ENCODE measurements at places on chromosomes 6 and 20. TPM values are rescaled to one million over a fixed set of nuclear protein-coding genes. Genes with fewer than 3 reads are reported as not detected.
A peak's percentile ranks its signal among the peaks of the same experiment; 100 is the strongest.

- H3K36me3 ChIP-seq = no peaks in the 10 kb centered on the region
- no peak overlapping the region for H3K4me3 ChIP-seq
- no peaks in the 10 kb centered on the region for H3K4me1 ChIP-seq
- no peak for DNase-seq
Observed at GRCh38 chr6:131164506-131164905, 29.2 kb downstream of the AKAP7 start.

GRCh38 chr20:62485062-62485700 lies 9.4 kb upstream of the GATA5 start:
- H3K4me1 ChIP-seq = peaks cover 4% of the 10 kb centered on the region
- no peak overlapping the region for H3K4me3 ChIP-seq
- DNase-seq = no peak
- no peak overlapping the region for H3K27ac ChIP-seq

DNA sequence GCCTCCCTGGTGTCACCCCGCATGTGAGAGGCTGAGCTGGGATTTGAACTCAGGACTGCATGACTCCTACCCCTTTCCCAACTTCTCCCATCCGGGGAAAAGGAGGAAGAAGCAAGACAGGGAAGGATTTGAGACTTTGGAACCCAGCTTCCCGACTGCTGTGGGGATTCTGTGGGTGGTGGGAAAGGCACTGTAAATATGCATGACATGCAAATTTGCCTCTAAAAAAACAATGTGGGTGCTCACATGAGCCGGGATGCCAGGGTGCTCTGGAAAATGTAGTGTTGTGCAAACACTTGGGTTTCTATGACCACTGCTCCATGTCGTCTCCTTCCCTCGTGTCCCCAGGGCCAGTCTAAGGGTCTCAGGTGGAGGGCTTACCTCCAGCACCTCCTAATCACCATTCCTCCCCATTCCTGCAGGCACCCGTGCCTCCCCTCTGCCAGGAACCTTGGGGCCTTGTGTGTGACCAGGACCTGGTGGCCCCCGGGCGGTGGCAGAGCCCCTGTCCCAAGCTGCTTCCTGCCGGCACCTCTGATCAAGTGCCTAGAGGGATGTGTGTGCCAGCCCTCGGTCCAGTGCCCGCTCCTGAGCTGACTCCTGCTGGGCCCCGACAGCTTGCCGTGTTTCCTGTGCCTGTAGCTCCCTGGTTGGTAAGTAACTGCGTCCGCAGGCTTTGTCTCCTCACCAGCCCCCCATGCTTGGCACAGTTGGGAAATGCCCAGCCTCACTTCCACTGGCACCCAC lies 60.7 kb downstream of the DLGAP4 start:
- no peaks in the 10 kb centered on the region for H3K36me3 ChIP-seq
- peaks cover 3% of the 10 kb centered on the region for H3K27me3 ChIP-seq
- H3K27ac ChIP-seq = no peak overlapping the region
- no peak overlapping the region for H3K4me3 ChIP-seq

DNA sequence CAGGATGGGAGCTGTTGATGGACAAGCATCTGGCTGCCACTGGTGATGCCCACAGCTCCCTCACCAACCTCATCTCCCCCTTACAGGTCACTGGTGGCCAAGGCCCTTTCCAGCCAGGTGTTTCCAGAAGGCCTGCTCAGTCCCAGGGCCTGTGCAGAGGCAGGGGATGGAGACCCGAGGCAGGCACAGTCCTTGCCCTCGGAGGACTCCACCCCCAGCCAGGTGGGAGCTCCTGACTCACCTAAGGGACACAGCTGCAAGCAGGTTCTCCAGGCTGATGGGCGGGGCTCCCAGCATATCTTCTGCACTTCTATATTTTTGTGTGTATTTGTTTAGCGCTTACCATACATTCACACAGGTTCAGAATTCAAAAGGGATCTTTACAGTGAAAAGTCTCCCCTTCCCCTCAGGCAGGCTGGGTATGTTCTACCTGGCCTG lies 17.4 kb downstream of the PRPH2 start:
- no peaks in the 10 kb centered on the region for H3K36me3 ChIP-seq
- no peak overlapping the region for H3K27ac ChIP-seq
- H3K4me1 ChIP-seq = no peaks in the 10 kb centered on the region
- H3K27me3 ChIP-seq = no peaks in the 10 kb centered on the region
- no peak for DNase-seq

DNA sequence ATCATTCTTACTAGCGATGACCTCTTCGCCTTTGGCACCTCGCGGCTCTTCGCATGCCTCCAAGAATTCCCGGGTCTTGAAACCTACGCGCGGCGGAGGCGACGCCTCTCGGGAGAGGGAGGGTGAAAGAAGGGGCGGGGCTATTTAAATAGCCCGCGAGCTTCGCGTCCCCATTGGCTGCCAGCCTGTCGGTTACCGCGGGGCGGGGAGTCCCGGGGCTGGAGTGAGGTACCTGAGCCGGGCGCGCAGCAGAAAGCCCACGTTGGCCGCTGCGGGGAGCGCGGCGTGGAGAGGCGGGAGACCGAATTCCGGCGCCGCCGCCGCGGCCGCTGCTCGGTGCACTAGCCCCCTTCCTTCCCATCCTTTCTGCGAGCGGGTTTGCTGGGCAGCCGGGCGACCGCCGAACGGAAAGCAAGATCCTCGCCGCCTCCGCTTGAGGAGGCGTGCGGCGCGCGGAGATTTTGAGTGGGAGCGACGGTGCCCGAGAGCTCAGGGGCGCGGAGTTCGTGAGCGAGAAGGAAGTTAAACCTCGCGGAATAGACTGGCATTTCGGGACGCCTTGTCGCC lies at the start of gene BMP6:
BMP6 (plus strand) TSS at position 251 of the 567 bp plus-strand sequence. CDS start 857 bp downstream, outside the sequence.
- peaks cover 27% of the 10 kb centered on the region for H3K4me1 ChIP-seq
- H3K27me3 ChIP-seq = peaks cover 35% of the 10 kb centered on the region

- no peak overlapping the region for H3K27ac ChIP-seq
- no peak overlapping the region for H3K4me3 ChIP-seq
- DNase-seq = no peak
- H3K4me1 ChIP-seq = peaks cover 10% of the 10 kb centered on the region
Observed at GRCh38 chr6:15384901-15385300, 139.0 kb downstream of the JARID2 start.

DNA sequence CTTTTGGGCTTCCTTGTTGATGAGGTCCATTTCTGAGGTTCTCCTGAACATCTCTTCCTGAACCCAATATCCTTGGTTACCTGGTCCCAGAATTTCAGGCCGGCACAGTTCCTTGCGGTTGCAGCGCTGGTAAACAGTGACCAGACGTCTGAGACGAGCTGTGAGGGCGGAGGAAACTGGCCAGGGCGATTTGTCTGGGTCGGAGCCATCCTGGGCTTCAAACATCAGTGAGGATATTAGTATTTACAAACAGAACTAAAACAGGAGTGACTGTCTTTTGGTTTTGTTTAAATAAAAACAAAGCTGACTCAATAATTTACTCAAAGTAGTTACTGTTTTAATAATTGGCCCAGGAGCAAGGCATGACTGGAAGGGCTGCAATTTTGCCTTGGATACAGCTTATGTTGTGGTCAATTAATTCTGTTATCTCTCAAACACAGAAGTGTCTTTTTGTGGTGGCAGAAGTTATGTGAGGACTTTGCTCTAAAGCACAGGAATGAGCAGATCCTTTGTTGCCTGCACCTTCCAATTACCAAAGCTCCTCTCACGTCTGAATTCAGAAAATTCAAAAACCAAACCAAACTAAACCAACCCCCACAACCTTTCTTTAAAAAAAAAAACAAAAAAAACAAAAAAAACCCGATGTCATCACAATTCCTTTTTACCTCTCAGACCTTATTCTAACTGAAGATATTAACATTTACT lies 58.7 kb upstream of the EMILIN3 start:
- H3K27me3 ChIP-seq = no peaks in the 10 kb centered on the region
- no peak overlapping the region for H3K4me3 ChIP-seq
- H3K4me1 ChIP-seq = peaks cover 13% of the 10 kb centered on the region
- peaks cover 70% of the 10 kb centered on the region for H3K36me3 ChIP-seq

- H3K4me3 ChIP-seq = no peak overlapping the region
- no peaks in the 10 kb centered on the region for H3K27me3 ChIP-seq
- no peak for DNase-seq
Observed at GRCh38 chr6:151091571-151091970, 148.2 kb upstream of the AKAP12 start.

GRCh38 chr6:125533710-125534397 lies 215.6 kb upstream of the HEY2 start:
- no peak for DNase-seq
- H3K27ac ChIP-seq = no peak overlapping the region
- no peak overlapping the region for H3K4me3 ChIP-seq
- H3K27me3 ChIP-seq = peaks cover 6% of the 10 kb centered on the region

DNA sequence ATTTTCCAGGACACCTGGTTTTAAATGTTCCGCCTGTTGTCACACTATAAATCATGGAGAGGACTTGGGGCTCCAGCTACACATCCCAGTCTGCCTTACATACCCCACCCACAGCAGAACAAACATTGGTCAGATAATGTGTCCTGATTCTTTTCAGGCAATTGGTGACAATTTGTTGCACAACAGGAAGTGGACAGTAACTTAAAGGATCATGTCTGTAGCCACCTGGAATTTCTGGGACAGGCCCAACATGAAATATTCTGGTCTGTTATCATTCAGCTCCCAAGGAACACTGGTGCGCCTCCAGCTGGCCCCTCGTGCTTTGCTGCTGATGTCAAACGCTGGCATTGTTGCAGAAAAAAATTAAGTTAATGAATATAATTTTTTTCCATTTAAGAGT lies 117.2 kb downstream of the SOBP start:
- no peak overlapping the region for H3K4me3 ChIP-seq
- H3K36me3 ChIP-seq = no peaks in the 10 kb centered on the region
- no peak for DNase-seq
- no peak overlapping the region for H3K27ac ChIP-seq

GRCh38 chr6:93474733-93475179 lies 55.4 kb upstream of the EPHA7 start:
- no peaks in the 10 kb centered on the region for H3K4me1 ChIP-seq
- H3K27ac ChIP-seq = no peak overlapping the region
- no peak overlapping the region for H3K4me3 ChIP-seq
- no peaks in the 10 kb centered on the region for H3K36me3 ChIP-seq
- no peak for DNase-seq

DNA sequence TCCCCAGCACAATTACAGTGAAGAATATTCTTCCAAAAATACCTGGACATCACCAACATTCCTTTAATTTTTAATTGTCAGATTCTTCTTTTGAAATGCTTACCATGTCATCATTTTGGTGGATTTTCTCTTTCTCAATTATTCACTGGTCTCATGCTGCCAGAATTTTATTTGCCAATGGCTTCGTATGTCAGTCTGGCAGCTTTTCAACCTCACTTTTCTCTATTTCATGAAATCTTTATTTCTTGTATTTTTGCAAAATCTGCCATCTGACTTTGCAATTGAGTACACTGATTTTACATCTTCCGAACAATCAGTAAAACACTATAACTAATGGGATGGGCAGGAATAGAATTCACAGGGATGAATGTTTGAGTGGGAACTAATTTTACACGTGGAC lies 84.1 kb downstream of the BTBD9 start:
- H3K27ac ChIP-seq = no peak overlapping the region
- no peaks in the 10 kb centered on the region for H3K36me3 ChIP-seq
- no peak overlapping the region for H3K4me3 ChIP-seq
- no peaks in the 10 kb centered on the region for H3K4me1 ChIP-seq
- no peaks in the 10 kb centered on the region for H3K27me3 ChIP-seq

GRCh38 chr20:19706463-19706862 lies 51.6 kb upstream of the RIN2 start:
- no peaks in the 10 kb centered on the region for H3K27me3 ChIP-seq
- no peaks in the 10 kb centered on the region for H3K36me3 ChIP-seq
- H3K4me1 ChIP-seq = no peaks in the 10 kb centered on the region

GRCh38 chr20:2451939-2452732 lies 18.5 kb downstream of the SNRPB start:
- H3K36me3 ChIP-seq = no peaks in the 10 kb centered on the region
- H3K4me3 ChIP-seq = no peak overlapping the region
- H3K27me3 ChIP-seq = no peaks in the 10 kb centered on the region

- H3K4me3 ChIP-seq = no peak overlapping the region
- H3K27ac ChIP-seq = no peak overlapping the region
- DNase-seq = no peak
- H3K4me1 ChIP-seq = no peaks in the 10 kb centered on the region
Observed at GRCh38 chr6:88276331-88276730, 110.2 kb upstream of the CNR1 start.

GRCh38 chr20:53513168-53513488 lies 80.5 kb downstream of the ZNF217 start:
- H3K27ac ChIP-seq = no peak overlapping the region
- H3K4me1 ChIP-seq = no peaks in the 10 kb centered on the region
- no peak overlapping the region for H3K4me3 ChIP-seq
- no peak for DNase-seq
- H3K36me3 ChIP-seq = no peaks in the 10 kb centered on the region

- no peaks in the 10 kb centered on the region for H3K4me1 ChIP-seq
- no peak overlapping the region for H3K4me3 ChIP-seq
- no peak overlapping the region for H3K27ac ChIP-seq
- H3K36me3 ChIP-seq = no peaks in the 10 kb centered on the region
Observed at GRCh38 chr20:18087054-18087453, 29.3 kb upstream of the OVOL2 start.

DNA sequence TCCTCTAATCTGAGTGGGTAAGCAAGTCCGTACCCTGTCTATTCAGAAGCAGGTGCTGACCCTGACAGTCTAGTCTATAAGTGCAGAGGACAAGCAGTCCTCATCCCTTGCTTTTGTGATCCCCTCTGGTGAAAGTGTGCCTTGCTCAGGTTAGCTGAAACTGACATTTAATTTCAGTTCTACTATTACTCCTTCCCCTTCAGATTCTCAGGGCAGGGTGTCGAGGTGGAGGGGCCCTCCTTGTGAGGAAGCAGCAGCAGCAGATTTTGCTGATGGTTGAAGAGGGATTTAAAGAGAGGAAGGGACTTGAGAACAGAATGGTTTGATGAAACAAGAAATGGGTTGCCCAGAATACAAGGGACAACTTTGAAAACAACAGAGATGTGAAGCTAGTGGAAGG lies 309.3 kb downstream of the CLIC5 start:
- H3K36me3 ChIP-seq = no peaks in the 10 kb centered on the region
- no peak overlapping the region for H3K4me3 ChIP-seq
- H3K27ac ChIP-seq = no peak overlapping the region
- DNase-seq = peak; percentile 15
- no peaks in the 10 kb centered on the region for H3K27me3 ChIP-seq
- H3K4me1 ChIP-seq = peaks cover 11% of the 10 kb centered on the region

- DNase-seq = no peak
- H3K4me3 ChIP-seq = no peak overlapping the region
- no peaks in the 10 kb centered on the region for H3K27me3 ChIP-seq
- no peaks in the 10 kb centered on the region for H3K4me1 ChIP-seq
- peaks cover 4% of the 10 kb centered on the region for H3K36me3 ChIP-seq
Observed at GRCh38 chr20:34863421-34863965, 9.2 kb downstream of the GGT7 start.

Gene CENPW
- total RNA-seq = 4.5 TPM

Gene HDGFL1
- total RNA-seq = not detected

Gene OOEP
- 0.69 TPM for total RNA-seq

All from CD4-positive, CD25-positive, alpha-beta regulatory T cell (primary cell).